Smooth muscle cell of trachea (primary cell): ENCODE measurements at places on chromosomes 2 and 18. TPM values are rescaled to one million over a fixed set of nuclear protein-coding genes. Genes with fewer than 3 reads are reported as not detected.

Gene EIPR1
- 31.4 and 34.9 TPM in 2 replicates for total RNA-seq

Gene CPO
- total RNA-seq = 0.17 TPM in 1 of 2 replicates, not detected in the other

Gene BOLL
- total RNA-seq = not detected in 2 replicates

Gene TMEM163
- not detected in 2 replicates for total RNA-seq

Gene WNT6
- not detected in 2 replicates for total RNA-seq

Gene ACAA2
- total RNA-seq = 45.0 and 57.6 TPM in 2 replicates

Gene G6PC2
- not detected in 2 replicates for total RNA-seq

Gene FEV
- under 0.01 TPM in 1 of 2 replicates, not detected in the other for total RNA-seq

Gene SP5
- total RNA-seq = not detected in 2 replicates

Gene CNNM3
- 6.5 and 11.4 TPM in 2 replicates for total RNA-seq

Gene ACTR1B
- total RNA-seq = 62.2 and 69.4 TPM in 2 replicates

Gene GPR45
- total RNA-seq = not detected in 2 replicates

Gene EVX2
- not detected in 2 replicates for total RNA-seq

Gene CFAP65
- total RNA-seq = under 0.01 TPM in 1 of 2 replicates, not detected in the other

Gene PHLPP1
- total RNA-seq = 4.2 and 5.0 TPM in 2 replicates

Gene C2orf78
- total RNA-seq = not detected in 2 replicates

Gene UXS1
- 31.1 and 32.9 TPM in 2 replicates for total RNA-seq

Gene GALNT13
- 0.17 TPM in 1 of 2 replicates, not detected in the other for total RNA-seq

Gene B4GALT6
- 2.6 and 6.0 TPM in 2 replicates for total RNA-seq

Gene AQP12B
- 0.17 TPM in 1 of 2 replicates, not detected in the other for total RNA-seq

Gene DYNAP
- not detected in 2 replicates for total RNA-seq

Gene DCDC2C
- total RNA-seq = not detected in 2 replicates

Gene TMEM247
- total RNA-seq = not detected in 2 replicates

Gene CHST10
- 5.2 and 8.6 TPM in 2 replicates for total RNA-seq

Gene GPR75
- total RNA-seq = 1.3 and 1.5 TPM in 2 replicates

Gene LYPD6
- 0.15 and 0.33 TPM in 2 replicates for total RNA-seq

Gene GRB14
- 0.29 and 0.83 TPM in 2 replicates for total RNA-seq

Gene LCLAT1
- total RNA-seq = 24.3 and 25.9 TPM in 2 replicates

Gene TMEM185B
- 26.8 and 49.5 TPM in 2 replicates for total RNA-seq

Gene CRYGD
- not detected in 2 replicates for total RNA-seq

Gene IGFBP5
- total RNA-seq = 474 and 2,317 TPM in 2 replicates

Gene RNU2-63P
- total RNA-seq = not detected in 2 replicates

Gene IL37
- total RNA-seq = not detected in 2 replicates

Gene DCAF17
- total RNA-seq = 20.7 and 20.8 TPM in 2 replicates

Gene LYPD1
- 0.33 and 0.73 TPM in 2 replicates for total RNA-seq

Gene SMAD2
- 63.8 and 78.4 TPM in 2 replicates for total RNA-seq

Gene ECEL1
- total RNA-seq = not detected in 2 replicates

Gene CCL20
- 2.2 TPM in 1 of 2 replicates, not detected in the other for total RNA-seq

Gene SLC9A4
- not detected in 2 replicates for total RNA-seq

Gene CAVIN2
- total RNA-seq = 21.0 and 22.8 TPM in 2 replicates

Gene TCF23
- total RNA-seq = not detected in 2 replicates

Gene MPP4
- 0.73 and 0.99 TPM in 2 replicates for total RNA-seq

Gene MOGAT1
- total RNA-seq = not detected in 2 replicates

Gene MYO7B
- total RNA-seq = under 0.01 TPM in 1 of 2 replicates, not detected in the other

Gene IL1RL1
- 0.33 and 0.44 TPM in 2 replicates for total RNA-seq

Gene DSG1
- total RNA-seq = not detected in 2 replicates

Gene SULT1C2
- total RNA-seq = 0.44 and 0.50 TPM in 2 replicates

Gene SKA1
- 1.5 and 15.6 TPM in 2 replicates for total RNA-seq

Gene SCN9A
- 20.5 and 40.9 TPM in 2 replicates for total RNA-seq

Gene FOXI3
- total RNA-seq = not detected in 2 replicates

Gene NDC80
- 1.7 and 41.5 TPM in 2 replicates for total RNA-seq

Gene PLEK
- under 0.01 TPM in 1 of 2 replicates, not detected in the other for total RNA-seq

Gene PTPN18
- total RNA-seq = 11.6 and 19.6 TPM in 2 replicates

Gene NRP2
- total RNA-seq = 12.2 and 18.5 TPM in 2 replicates
